HFFc6 (cell line): ENCODE measurements at places on chromosomes 5 and 9. TPM values are rescaled to one million over a fixed set of nuclear protein-coding genes. Genes with fewer than 3 reads are reported as not detected.
A peak's percentile ranks its signal among the peaks of the same experiment; 100 is the strongest.

DNA sequence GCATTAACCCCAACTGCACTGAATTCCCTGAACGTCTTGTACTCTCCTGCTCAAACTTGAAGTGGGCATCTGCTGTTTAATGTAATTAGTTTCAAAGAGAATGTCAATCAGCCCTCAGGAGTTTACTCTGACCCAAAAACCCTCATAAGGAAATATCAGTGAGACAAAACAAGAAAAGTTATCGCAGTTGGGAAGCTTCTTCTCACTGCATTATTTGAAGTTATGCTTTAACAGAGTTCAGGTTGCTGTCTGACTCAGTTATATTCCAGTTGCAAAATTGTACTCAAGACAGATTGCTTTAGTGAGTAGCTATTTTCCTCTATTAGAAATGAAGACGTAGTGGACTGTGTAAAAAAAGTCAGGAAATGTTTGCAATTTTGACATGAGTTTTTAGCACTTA, 52.1 kb downstream of the PPIC start:
- peaks cover 5% of the 10 kb centered on the region; the same call in 1 of the 2 replicates for H3K4me1 ChIP-seq
- H3K36me3 ChIP-seq: no peaks in the 10 kb centered on the region
- H3K27ac ChIP-seq: no peak overlapping the region

DNA sequence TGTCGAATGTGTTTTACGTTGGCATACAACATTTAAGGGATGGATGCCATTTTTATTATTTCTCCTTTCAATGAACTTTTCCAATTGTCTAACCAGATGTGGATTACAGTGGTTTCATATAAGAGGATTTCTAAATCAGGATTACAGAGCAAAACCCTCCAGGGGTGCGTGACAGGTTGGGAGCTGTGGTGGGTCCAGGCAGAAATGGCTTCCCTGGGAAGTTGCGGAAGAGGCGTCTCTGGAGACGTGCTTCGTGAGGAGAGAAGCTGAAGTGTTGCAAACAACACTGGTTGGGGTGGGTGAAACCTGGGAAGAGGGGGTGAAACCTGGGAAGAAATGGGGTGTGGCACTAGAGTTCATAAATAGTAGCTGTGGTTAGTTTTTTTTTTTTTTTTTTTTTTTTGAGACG, 4.5 kb upstream of the RPL26L1 start:
- peaks cover 46% of the 10 kb centered on the region for H3K36me3 ChIP-seq
- peaks cover 73% of the 10 kb centered on the region for H3K4me1 ChIP-seq
- H3K4me3 ChIP-seq: peak overlapping the region; percentile 64
- no peak for DNase-seq

- no peaks in the 10 kb centered on the region for H3K4me1 ChIP-seq
- H3K36me3 ChIP-seq: no peaks in the 10 kb centered on the region
- no peak for DNase-seq
- H3K27me3 ChIP-seq: peaks cover 4% of the 10 kb centered on the region
- H3K4me3 ChIP-seq: no peak overlapping the region
- no peak overlapping the region for H3K27ac ChIP-seq
Observed at GRCh38 chr9:15670246-15670645, 117.4 kb downstream of the CCDC171 start.

DNA sequence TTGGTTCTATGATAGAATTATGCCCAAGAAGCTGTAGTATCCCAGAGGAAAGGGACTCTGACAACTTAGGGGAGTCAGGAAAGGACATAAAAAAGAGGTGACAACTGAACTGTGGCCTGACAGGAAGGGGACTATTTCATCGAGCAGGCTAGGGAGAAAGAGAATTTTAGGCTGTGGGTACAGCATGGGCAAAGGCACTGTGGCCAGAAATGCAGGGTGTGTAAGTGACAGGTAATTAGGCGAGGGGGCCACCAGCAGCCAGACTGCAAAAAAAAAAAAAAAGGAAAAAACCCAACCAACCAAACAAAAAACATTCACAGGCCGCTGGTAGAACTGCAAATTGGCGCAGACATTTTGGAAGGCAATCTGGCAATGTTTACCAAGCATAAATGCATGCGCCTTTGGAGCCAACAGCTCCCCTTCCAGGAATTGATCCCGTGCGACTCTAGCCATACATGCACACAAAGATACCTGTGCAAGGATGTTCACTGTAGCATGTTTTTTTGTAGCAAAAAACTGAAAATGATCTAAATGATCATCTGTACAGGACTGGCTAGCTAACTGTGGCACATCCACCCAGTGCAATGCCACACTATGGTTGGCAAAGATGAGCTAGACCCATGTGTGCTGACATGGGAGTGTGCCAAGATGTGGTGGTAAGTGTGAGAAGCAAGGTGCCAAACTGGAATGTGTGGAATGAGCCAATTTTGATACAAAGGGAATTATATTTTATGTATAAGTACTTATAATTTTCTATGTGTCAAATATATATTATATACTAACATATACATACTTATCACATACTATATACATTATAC, 1.1 kb downstream of the EIF4E1B start:
- H3K27me3 ChIP-seq: peaks cover 71% of the 10 kb centered on the region
- peaks cover 6% of the 10 kb centered on the region; the same call in 1 of the 2 replicates for H3K36me3 ChIP-seq
- H3K27ac ChIP-seq: no peak overlapping the region

DNA sequence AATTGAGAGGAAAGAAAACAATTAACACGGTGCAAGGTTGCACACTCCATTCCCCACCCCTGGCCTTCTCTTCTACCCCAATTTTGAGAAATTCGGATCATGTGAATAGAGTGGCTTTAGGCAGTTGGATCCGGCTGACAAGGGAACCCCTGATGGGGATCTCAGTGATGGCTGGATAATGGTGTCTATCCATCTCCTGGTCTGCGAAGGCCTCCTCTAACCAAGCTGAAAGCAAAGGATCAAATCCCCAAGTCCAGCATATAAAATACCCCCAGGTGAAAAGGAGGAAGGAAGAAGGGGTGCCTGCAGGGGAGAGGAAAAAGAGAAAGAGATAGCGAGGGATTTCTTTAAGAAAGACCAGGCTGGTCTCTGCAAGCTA, 16.0 kb downstream of the NR2F1 start:
- H3K36me3 ChIP-seq: peaks cover 16% of the 10 kb centered on the region
- H3K4me3 ChIP-seq: no peak overlapping the region
- peaks cover 10% of the 10 kb centered on the region; the same call in 1 of the 2 replicates for H3K4me1 ChIP-seq
- no peak for DNase-seq
- H3K27me3 ChIP-seq: peaks cover 6% of the 10 kb centered on the region
- no peak overlapping the region for H3K27ac ChIP-seq

DNA sequence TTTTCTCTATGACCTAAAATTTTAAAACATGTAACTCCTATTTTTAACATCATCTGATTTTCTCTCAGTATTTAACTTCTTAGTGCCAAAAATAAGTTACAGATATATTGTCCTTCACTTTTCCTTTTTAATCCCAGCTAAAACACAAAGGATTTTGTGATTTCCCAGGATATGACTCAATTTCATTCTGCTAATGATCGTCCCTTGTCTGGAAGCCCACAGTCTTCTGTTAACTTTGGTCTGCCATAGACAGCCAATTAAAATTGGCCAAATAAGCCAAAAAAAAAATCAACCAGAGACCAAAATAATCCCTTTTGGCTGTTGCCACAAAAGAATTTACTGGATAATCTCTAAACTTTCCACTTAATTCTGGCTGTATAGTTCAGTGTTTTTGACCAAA, 124.5 kb upstream of the FST start:
- peaks cover 26% of the 10 kb centered on the region for H3K36me3 ChIP-seq
- H3K4me3 ChIP-seq: no peak overlapping the region
- peaks cover 80% of the 10 kb centered on the region for H3K4me1 ChIP-seq

MRPL36 gene
- 74.2 to 83.8 TPM (median 81.8 TPM) in 3 replicates for total RNA-seq

GRCh38 chr5:140842798-140843733, 2.1 kb downstream of the PCDHA8 start:
- H3K4me1 ChIP-seq: no peaks in the 10 kb centered on the region
- DNase-seq: no peak
- peaks cover 6% of the 10 kb centered on the region; the same call in 1 of the 2 replicates for H3K36me3 ChIP-seq
- no peak overlapping the region for H3K4me3 ChIP-seq
- H3K27me3 ChIP-seq: no peaks in the 10 kb centered on the region; the same call in 1 of the 2 replicates

GRCh38 chr9:4665357-4665756, 923 bp downstream of the SPATA6L start:
- no peak overlapping the region for H3K27ac ChIP-seq
- H3K36me3 ChIP-seq: peaks cover 5% of the 10 kb centered on the region; the same call in 1 of the 2 replicates
- H3K27me3 ChIP-seq: no peaks in the 10 kb centered on the region; the same call in 1 of the 2 replicates
- H3K4me3 ChIP-seq: peak overlapping the region; percentile 89
- peaks cover 56% of the 10 kb centered on the region for H3K4me1 ChIP-seq

GRCh38 chr5:133124891-133125290, 73.1 kb downstream of the HSPA4 start:
- no peak overlapping the region for H3K27ac ChIP-seq
- no peak overlapping the region for H3K4me3 ChIP-seq
- H3K4me1 ChIP-seq: no peaks in the 10 kb centered on the region; the same call in 1 of the 2 replicates
- DNase-seq: no peak
- no peaks in the 10 kb centered on the region for H3K36me3 ChIP-seq
- peaks cover 17% of the 10 kb centered on the region for H3K27me3 ChIP-seq

GRCh38 chr5:72380492-72381274, 60.5 kb downstream of the PTCD2 start:
- H3K27ac ChIP-seq: peak overlapping the region; percentile 85
- peaks cover 5% of the 10 kb centered on the region; the same call in 1 of the 2 replicates for H3K36me3 ChIP-seq
- DNase-seq: no peak
- no peak overlapping the region for H3K4me3 ChIP-seq
- H3K27me3 ChIP-seq: no peaks in the 10 kb centered on the region

GRCh38 chr9:137978262-137978714, 100.7 kb downstream of the CACNA1B start:
- peaks cover 12% of the 10 kb centered on the region; the same call in 1 of the 2 replicates for H3K36me3 ChIP-seq
- peaks cover 2% of the 10 kb centered on the region; the same call in 1 of the 2 replicates for H3K27me3 ChIP-seq
- H3K4me1 ChIP-seq: no peaks in the 10 kb centered on the region
- H3K4me3 ChIP-seq: no peak overlapping the region
- DNase-seq: no peak

DNA sequence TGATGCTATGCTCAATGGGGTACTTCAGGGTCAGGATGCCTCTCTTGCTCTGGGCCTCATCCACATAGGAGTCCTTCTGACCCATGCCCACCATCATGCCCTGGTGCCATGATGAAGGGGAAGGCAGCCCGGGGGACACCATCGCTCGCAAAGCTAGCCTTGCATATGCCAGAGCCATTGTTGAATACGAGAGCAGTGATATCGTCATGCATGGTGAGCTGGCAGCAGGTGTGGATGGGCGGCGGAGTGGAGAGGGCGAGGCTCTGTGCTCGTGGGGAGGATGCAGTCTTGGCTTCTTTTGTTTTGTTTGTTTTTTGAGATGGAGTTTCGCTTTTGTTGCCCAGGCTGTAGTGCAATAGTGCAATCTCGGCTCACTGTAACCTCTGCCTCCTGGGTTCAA, 17.2 kb upstream of the SPZ1 start:
- H3K27me3 ChIP-seq: peaks cover 7% of the 10 kb centered on the region
- DNase-seq: no peak
- no peak overlapping the region for H3K4me3 ChIP-seq
- no peak overlapping the region for H3K27ac ChIP-seq
- no peaks in the 10 kb centered on the region for H3K36me3 ChIP-seq
- no peaks in the 10 kb centered on the region for H3K4me1 ChIP-seq

DNA sequence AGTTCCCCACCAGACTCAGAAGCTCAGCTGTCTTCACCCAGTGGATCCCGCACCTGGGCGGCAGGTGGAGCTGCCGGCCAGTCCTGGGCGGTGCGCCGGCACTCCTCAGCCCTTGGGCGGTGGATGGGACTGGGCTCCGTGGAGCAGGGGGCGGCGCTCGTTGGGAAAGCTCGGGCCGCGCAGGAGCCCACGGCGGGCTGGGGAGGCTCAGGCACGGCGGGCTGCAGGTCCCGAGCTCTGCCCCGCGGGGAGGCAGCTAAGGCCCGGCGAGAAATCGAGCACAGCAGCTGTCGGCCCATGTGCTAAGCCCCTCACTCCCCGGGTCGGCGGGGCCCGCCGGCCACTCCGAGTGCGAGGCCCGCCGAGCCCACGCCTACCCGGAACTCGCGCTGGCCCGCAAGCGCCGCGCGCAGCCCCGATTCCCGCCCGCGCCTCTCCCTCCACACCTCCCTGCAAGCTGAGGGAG, 560.0 kb downstream of the BRINP1 start:
- no peaks in the 10 kb centered on the region for H3K4me1 ChIP-seq
- H3K27ac ChIP-seq: no peak overlapping the region
- no peaks in the 10 kb centered on the region for H3K36me3 ChIP-seq
- no peak overlapping the region for H3K4me3 ChIP-seq
- DNase-seq: no peak
- H3K27me3 ChIP-seq: no peaks in the 10 kb centered on the region

- H3K4me1 ChIP-seq: peaks cover 54% of the 10 kb centered on the region
- no peak for DNase-seq
- H3K4me3 ChIP-seq: peak overlapping the region; percentile 5; the same call in 1 of the 2 replicates
- no peaks in the 10 kb centered on the region for H3K27me3 ChIP-seq
- H3K27ac ChIP-seq: peak overlapping the region; percentile 36
Observed at GRCh38 chr9:78023003-78023741, 8.4 kb downstream of the GNAQ start.

DNA sequence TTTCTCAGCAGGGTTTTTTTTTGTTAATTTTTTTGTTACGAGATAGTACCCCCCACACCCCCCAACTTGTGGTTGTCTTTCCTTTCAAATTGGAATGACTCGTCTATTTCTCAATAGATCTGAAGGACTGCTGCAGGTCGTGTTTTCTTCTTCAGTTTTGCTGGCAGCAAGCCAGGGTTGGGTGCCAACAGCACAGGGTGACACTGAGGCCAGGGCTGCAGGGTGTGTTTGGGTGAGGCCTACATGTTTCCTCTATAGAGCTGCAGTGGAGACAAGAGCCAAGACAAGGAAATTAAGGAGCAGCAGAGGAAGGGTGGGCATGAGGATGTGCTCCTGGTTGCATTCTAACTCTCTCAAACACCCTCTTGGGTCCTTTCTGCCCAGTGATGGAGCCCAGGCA, 52.2 kb downstream of the NXNL2 start:
- H3K4me3 ChIP-seq: peak overlapping the region; percentile 18; the same call in 1 of the 2 replicates
- peak; percentile 13 for DNase-seq
- H3K27ac ChIP-seq: peak overlapping the region; percentile 59
- peaks cover 32% of the 10 kb centered on the region for H3K36me3 ChIP-seq

GRCh38 chr5:19685473-19685872, 302.5 kb downstream of the CDH18 start:
- H3K36me3 ChIP-seq: 0 out of 2 replicates have a peak, but pooled peaks cover 5% of the 10 kb centered on the region
- H3K27ac ChIP-seq: no peak overlapping the region
- no peaks in the 10 kb centered on the region for H3K27me3 ChIP-seq
- no peak for DNase-seq
- no peak overlapping the region for H3K4me3 ChIP-seq

DNA sequence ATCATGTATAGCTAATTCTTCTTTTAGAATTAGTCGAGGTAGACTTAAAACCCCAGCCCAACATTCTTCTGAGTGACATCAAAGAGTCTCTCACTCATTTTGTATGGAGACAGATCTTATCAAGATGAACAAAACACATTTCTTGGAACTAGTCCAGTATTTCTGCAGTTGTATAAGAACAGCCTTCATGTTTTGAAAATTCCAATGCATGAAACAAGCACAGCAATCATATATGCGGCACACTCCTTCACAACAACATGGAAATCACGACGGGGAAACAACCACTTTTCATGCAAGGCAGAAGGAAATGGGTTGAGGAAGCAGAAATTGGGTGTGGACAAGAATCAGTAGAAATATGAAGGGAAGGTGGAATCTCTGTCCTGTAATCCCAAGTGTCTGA, 113.8 kb downstream of the PLK2 start:
- no peak overlapping the region for H3K4me3 ChIP-seq
- H3K27me3 ChIP-seq: no peaks in the 10 kb centered on the region
- DNase-seq: no peak
- H3K27ac ChIP-seq: no peak overlapping the region

- DNase-seq: peak; percentile 58
- H3K4me1 ChIP-seq: no peaks in the 10 kb centered on the region
- H3K36me3 ChIP-seq: no peaks in the 10 kb centered on the region
- H3K27me3 ChIP-seq: peaks cover 8% of the 10 kb centered on the region
- H3K27ac ChIP-seq: no peak overlapping the region
Observed at GRCh38 chr5:4879693-4880303, 260.3 kb upstream of the ADAMTS16 start.
